ENCODE measurements at places on chromosomes 7 and 10. TPM values are rescaled to one million over a fixed set of nuclear protein-coding genes. Genes with fewer than 3 reads are reported as not detected.

Gene AIFM2
- total RNA-seq: 14.1 TPM

Gene TMEM139
- 10.9 TPM for total RNA-seq

Gene STEAP2
- total RNA-seq: 65.2 TPM

Gene HTR5A
- total RNA-seq: not detected

Gene KLLN
- 0.98 TPM for total RNA-seq

Gene LIPN
- total RNA-seq: 0.31 TPM

Gene SFMBT2
- total RNA-seq: 14.6 TPM

Gene ITGA8
- total RNA-seq: 4.5 TPM

Gene MRPS33
- 23.2 TPM for total RNA-seq

- no peak for DNase-seq
Measured at GRCh38 chr10:17031637-17032635, 97.7 kb downstream of the CUBN start.

DNA sequence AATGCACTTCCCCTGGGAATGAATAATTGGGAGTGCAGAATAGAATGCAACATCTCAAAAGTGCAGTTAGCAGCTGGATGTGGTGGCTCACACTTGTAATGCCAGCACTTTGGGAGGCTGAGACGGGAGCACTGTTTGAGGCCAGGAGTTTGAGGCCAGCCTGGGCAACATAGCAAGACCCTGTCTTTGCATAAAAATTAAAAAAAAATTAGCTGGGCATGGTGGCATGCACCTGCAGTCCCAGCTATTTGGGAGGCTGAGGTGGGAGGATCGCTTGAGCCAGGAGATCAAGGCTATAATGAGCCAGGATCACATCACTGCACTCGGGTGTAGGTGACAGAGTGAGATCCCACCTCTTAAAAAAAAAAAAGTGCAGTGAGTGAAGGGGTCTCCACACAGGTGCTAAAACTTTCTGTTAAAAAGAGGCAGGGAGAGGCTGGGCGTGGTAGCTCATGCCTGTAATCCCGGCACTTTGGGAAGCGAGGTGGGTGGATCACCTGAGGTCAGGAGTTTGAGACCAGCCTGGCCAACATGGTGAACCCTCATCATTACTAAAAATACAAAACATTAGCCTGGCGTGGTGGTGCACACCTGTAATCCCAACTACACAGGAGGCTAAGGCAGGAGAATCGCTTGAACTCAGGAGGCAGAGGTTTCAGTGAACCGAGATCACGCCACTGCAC is 13.5 kb upstream of the ZMIZ1 start:
- peak; percentile 7 for DNase-seq

GRCh38 chr7:69837387-69838068 is 239.3 kb downstream of the AUTS2 start:
- no peak for DNase-seq

DNA sequence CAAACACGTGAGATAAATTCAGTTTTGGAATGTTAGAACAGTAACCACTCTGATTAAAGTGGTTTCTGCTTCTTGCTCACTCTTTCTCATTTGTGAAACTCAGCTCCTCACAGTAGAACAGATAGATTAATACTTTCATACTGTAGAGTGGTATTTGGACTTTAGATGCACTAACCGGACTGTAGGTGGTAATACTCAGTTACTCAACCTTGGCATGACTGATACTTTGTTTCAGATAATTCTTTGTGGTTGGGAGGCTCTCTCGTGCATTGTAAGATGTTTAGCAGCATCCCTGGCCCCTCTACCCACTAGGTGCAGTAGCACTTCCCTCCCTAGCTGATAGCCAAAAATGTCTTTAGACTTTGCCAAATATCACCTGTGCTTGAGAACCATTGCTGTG is 37.6 kb downstream of the MCU start:
- DNase-seq: no peak

GRCh38 chr10:8275911-8276310 is 221.4 kb downstream of the GATA3 start:
- DNase-seq: no peak

GRCh38 chr10:131430716-131431412 is 119.3 kb upstream of the TCERG1L start:
- no peak for DNase-seq

GRCh38 chr7:818031-818699 is 14.1 kb upstream of the SUN1 start:
- DNase-seq: no peak

GRCh38 chr7:68155676-68156075 is 1159.0 kb downstream of the TYW1 start:
- no peak for DNase-seq

DNA sequence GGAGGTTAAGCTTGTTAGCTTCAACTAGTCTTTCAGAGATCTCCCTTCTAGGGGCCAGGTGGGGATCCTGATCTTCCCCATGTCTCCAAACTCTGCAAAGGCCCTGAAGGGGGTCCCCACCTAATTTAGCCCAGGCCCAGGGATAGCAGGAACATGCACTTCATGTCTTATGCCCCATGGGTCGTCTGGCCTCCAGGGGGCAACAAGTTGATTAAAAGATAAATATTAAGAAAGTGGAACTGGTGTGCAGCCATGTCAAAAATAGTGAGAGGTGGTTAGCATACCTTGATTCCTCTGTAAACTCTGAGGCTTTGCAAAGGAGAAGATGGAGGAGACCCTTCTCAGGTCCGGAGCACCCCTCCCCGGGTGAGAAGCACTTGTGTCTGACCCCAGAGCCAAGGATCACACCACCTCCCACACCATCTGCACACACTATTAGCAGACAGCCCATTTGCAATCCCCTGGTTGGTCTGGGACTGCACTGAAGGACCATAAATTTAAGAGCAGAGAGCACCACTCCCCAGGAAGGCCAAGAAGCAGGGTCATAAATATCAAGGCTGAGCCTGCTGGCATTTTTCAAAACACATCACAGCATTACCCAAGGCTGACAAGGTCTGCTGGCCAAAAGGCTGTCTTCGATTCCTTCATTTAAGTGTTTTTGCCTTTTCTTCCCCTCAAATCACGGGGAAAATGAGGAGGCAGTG is 44.2 kb upstream of the LRRC18 start:
- DNase-seq: no peak

- DNase-seq: no peak
Measured at GRCh38 chr7:54546081-54546985, 4.2 kb downstream of the VSTM2A start.

GRCh38 chr7:30159163-30159562 is 24.4 kb downstream of the MTURN start:
- DNase-seq: no peak

- DNase-seq: no peak
Measured at GRCh38 chr10:109071539-109071938, 851.8 kb downstream of the XPNPEP1 start.

GRCh38 chr7:44604941-44605340 is 1.5 kb upstream of the OGDH start:
- DNase-seq: no peak

DNA sequence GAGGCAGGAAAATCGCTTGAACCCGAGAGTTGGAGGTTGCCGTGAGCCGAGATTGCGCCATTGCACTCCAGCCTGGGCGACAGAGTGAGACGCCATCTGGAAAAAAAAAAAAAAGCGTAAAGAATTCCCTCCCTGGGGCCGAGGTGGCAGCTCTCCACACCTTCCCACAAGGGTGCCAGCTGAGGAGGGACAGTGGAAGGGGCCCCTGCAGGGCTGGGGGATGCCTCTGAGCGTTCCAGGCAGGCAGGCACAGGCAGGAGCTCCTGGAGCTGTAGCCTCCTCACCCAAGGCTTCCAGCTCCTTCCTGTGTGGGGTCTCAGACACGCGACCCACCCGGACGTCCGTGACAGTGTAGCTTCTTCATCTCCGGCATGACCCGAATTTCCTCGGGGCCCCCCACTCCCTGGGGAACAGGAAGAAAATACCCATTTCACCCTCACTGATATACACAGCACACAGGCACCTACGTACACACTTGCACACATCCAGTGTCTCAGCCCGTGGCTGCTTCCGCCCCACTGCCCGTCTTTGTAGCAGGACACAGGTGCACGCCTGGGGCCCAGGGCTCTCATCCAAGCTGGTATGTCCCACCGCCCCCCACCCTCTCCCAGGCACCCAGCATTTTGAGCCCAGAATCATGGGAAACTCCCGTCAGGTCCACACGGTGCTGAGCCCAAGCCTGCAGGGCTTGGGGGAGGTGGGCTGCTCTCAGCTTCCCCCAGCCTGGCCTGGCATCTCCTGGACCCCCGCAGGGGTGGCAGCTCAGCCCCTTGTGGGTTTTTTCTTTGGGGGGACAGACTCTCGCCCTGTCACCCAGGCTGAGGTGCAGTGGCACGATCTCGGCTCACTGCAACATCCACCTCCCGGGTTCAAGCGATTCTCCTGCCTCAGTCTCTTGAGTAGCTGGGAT is 25.7 kb downstream of the GRIFIN start:
- no peak for DNase-seq

DNA sequence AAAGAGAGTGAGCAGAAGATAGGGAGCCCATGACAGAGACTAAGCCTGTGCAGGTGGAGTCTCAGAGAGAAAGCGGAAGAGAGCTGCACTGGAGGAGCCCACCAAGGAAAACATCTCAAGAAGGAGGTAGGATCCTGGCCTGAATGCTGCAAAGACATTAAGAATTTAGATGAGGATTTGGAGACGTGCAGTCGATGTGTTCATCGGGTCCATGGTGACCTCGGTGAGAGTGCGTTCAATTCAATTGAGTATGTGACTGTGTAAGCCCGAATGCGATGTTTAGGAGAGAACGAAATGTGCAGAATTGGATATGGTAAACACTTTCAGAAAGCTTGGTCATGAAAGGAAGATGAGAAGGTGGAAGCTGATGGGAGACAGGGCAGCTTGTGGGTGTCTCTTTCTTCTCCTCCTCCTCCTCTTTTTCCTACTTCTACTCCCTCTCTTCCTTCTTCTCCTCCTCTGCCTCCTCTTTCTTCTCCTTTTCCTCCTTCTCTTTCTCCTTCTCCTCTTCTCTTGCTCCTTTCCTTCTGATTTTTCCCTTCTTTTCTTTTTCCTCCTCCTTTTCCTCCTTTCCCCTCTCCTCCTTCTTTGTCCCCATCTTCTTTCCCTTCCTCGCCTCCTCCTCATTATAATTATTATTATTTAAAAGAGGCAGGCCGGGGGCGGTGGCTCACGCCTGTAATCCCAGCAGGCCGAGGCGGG is 276.0 kb downstream of the RPS24 start:
- no peak for DNase-seq

DNA sequence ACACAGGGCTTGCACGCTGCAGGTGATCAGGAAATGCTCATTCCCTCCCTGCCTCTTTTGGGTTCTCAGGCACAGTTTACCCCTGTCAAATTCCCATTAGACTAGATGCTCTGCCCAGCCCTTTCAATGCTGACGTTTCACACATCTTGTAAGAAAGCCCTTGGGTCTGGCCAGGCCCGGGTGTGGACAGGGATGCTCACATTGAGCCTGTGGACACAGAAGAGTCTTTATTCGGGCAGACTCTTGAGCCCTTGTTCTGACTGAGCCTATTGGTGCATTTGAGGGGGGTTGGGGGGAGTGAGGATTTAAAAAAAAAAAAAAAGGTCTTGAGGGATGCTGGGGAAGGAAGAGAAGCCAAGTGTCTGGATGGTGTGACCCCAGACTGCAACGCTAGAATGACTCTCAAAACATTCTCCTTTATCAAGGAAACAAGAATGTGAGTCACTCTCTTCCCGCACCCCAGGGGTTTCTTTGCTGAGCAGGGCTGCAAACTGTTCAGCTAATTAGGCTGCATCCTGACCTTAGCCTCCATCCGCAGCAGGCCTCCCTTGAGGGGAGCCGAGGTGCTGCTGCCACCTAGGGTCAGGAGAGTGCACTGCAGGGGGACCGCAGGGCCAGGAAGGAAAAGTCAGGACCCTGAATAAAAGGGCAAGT is 53.6 kb upstream of the TMEM72 start:
- peak; percentile 87 for DNase-seq

DNA sequence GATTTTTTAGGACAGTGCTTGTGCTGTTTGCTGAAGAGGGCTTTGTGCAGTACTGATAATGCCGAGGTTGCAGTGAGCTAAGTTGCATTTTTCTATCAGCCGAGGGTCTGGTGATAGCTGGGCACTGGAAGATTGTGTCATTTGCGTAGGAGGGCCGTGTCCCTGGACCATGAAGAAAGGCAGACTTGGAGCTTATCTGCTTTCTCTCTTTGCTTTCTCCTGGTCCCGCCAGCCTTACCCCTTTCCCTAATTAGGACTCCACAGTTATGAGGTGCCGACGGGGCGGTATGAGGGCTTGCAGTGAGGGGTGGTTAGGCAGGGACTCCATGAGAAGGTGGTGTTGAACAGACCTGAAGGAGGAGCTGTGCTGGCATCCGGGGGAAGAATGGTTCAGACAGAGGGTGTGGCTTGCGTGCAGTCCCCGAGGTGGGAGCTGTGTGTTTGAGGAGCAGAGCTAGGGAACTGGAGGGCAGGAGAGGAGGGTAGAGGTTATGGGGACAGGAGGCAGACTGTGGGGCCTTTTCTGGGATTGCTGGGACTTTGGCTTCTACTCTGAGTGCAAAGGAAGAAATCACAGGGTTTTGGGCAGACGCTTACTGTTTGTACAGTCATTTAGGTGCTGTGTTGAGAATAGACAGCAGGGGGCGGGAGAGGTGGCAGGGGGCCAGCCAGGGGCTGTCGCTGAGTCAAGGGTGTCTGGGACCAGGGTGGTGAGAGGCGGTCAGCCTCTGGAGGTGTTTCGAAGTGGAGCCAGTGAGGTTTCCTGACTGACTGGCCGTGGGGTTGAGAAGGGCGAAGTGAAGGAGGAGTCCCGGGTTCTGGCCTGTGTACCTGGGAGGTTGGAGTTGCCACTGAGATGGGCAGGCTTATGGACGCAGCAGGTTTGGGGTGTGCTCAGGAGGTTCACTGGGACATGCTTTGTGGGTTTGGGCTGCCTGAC is 43.4 kb downstream of the PRF1 start:
- peak; percentile 56 for DNase-seq

Data from sciatic nerve (tissue), 2 donors.